ENCODE measurements at places on chromosomes 16 and 17. TPM values are rescaled to one million over a fixed set of nuclear protein-coding genes. Genes with fewer than 3 reads are reported as not detected.

CCL8 gene
- not detected for total RNA-seq

DNA sequence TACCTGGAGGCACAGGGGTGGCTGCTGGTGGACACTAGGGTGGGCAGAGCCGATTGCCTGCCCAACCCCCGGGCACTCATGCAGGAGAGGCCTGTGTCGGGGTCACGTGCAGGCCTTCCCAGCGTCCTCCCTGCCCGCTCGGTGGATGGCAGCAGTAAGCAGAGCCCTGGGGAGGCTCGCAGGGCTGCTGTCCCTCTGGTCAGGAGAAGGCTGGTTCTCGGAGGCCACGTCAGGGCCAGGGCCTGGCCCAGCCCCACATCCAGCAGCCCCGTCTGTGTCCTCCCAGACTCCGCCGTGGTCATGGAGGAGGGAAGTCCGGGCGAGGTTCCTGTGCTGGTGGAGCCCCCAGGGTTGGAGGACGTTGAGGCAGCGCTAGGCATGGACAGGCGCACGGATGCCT, 35.6 kb downstream of the TSC2 start:
- DNase-seq = no peak

GRCh38 chr16:31080756-31081419, 6.7 kb downstream of the ZNF646 start:
- DNase-seq = no peak

GRCh38 chr16:24645739-24646645, 83.5 kb upstream of the TNRC6A start:
- DNase-seq = no peak

- no peak for DNase-seq
Observed at GRCh38 chr16:30350134-30350871, 4.8 kb downstream of the CD2BP2 start.

DNA sequence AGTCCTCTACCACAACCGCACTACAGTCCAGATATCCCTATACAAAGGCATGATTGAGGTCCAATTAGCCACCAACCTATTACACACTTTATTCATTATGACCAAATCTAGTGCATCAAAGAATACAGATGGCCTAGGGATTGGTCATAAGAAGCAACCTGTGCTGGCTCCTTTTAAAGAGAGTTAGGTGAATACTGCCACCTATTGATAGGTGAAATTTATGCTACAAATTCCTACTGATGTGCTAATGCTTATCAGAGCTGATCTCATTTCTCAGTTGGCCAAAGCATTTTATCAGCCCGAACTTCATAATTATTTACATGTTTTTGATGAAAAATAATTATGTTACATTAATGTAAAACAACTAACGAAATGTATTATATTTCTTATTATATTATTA, 166.3 kb downstream of the ANKFN1 start:
- DNase-seq = peak; percentile 4

- peak; percentile 74 for DNase-seq
Observed at GRCh38 chr17:80981062-80981902, 10.4 kb upstream of the CHMP6 start.

GRCh38 chr16:14286368-14287230, 215.5 kb downstream of the MRTFB start:
- DNase-seq = no peak

SPNS3 gene
- total RNA-seq = 0.41 TPM

PRAC1 gene
- total RNA-seq = not detected

MLST8 gene
- 6.9 TPM for total RNA-seq

GRCh38 chr16:79041206-79041605, 559.3 kb downstream of the MAF start:
- no peak for DNase-seq

Measured in frontal cortex (tissue), 4 donors.